ENCODE measurements at places on chromosomes 16 and 17. TPM values are rescaled to one million over a fixed set of nuclear protein-coding genes. Genes with fewer than 3 reads are reported as not detected.

PRR15L gene
- not detected for total RNA-seq

DNA sequence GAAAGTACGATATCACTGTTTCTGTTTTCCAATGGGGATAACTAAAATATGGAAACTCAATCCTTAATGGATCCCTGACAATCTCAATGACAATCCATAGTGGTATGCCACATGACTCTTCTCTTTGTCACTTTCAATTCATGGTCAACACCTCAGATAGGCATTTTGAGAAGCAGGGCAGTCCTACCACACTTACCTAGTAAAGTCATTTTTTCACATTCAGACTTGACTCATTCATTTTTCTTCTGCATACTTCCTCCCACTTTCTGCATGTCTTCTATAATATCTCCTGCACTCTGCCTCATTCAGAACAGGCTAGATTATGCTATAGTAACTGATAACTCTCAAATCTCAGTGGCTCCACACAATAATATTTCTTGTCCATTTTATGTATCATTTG lies 117.5 kb downstream of the FTO start:
- no peak for DNase-seq

PHOSPHO1 gene
- total RNA-seq, result 7.5 TPM

HIGD1B gene
- 6.6 TPM for total RNA-seq

DNA sequence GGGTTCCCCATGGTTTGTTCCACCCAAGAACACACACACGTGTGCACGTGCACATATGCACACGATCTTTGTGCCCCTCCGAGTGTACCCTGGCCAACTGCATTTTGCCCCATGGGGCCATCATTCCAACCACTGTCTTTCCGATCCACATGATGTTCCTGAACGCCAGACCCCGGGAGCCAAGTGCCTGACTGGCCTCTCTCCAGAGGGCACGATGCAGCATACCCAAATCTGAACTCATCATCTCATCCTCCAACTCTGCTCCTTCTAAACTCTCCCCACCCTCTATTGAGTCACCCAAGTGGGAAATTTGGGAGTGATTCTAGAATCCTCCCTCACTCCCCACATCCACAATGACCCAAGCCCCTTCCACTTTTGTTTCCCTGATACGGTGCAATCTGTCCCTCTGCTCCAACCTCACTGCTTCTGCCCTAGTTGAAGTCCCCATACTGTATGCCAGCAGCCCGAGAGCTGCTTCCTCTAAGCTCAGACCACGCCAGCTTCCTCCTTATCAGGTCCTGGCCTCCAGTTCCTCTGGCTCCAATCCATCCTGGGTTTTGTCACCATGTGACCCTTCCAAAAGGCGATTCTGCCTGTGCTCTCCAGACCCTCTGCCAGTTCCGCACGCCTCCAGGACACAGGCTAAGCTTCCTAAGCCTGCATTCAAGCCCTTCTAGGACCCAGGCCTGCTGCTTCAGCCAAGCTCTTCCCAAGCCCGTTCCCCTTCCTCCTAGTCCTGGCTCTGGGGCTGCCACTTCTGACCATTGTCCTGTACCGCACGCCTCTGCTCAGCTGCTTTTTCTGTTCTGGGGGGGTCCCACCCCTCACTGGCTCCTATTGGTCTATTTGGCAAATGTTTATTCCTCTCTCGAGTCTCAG lies 10.1 kb upstream of the TMEM208 start:
- DNase-seq, result peak; percentile 42

TP53TG3 gene
- not detected for total RNA-seq

DNA sequence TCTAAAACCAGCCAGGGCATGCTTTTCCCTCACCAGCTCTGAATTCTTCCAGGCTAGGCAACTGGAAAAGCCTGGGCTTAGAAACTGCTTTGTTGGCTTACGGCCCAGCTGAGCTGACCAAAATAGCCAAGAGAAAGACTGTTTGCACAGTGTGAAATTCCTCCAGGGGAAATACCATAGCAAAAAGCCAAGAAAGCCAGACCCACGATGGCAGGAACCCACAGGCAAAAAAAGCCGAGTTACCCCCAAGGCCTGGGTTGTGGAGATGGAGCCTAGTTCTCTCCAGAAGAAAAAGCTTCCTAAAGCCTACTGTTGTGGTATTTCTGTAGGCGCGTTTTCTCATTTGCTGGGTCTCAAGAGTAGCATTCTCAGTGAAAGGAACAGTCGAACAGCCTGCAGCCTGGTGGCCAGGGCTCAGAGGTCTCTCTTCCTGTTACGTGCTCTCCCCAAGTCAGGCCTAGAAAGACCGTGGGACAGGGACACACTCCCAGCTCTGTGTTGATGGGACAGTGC lies 9.2 kb downstream of the SP2 start:
- peak; percentile 94 for DNase-seq

DNA sequence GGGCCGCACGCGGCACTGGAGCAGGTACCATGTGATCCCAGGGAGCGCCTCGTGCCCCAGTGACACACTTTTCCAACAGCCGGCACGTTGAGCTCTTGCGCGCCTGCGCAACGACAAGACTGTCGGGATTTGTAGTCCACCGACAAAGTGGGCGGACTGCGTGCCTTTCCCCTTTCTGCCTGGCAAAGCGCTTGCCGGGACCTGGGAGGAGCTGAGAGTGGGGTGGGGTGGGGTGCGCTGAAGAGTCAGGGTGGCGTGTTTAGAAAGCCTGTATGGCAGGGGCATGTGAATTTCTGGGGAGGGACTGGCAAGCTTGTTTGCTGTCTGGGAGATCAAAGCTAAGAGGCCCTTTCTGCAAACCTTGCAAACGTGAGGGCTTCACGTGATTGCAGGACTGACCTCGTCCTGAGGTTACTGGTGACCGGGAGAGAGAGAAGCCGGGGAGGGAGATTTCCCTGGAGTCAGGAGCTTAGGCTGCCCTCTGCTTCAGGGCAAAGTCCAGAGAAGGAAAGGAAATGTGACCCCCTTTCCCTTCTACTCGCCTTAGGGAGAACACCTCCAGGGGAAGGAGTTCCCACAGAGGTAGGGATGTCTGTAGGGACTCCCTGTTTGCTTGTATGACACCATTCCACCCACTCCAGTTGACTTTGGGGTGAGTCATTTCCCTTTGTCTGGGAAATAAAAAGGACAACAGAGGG lies 429 bp upstream of the NR1D1 start:
- DNase-seq, result peak; percentile 97

BICDL2 gene
- not detected for total RNA-seq

TAC4 gene
- 0.75 TPM for total RNA-seq

C16orf92 gene
- total RNA-seq, result not detected

- no peak for DNase-seq
These were observed 13.7 kb downstream of the GLP2R start for GRCh38 chr17:9839433-9839832.

RCVRN gene
- total RNA-seq, result 0.31 TPM

OR3A2 gene
- total RNA-seq, result 0.04 TPM

DNA sequence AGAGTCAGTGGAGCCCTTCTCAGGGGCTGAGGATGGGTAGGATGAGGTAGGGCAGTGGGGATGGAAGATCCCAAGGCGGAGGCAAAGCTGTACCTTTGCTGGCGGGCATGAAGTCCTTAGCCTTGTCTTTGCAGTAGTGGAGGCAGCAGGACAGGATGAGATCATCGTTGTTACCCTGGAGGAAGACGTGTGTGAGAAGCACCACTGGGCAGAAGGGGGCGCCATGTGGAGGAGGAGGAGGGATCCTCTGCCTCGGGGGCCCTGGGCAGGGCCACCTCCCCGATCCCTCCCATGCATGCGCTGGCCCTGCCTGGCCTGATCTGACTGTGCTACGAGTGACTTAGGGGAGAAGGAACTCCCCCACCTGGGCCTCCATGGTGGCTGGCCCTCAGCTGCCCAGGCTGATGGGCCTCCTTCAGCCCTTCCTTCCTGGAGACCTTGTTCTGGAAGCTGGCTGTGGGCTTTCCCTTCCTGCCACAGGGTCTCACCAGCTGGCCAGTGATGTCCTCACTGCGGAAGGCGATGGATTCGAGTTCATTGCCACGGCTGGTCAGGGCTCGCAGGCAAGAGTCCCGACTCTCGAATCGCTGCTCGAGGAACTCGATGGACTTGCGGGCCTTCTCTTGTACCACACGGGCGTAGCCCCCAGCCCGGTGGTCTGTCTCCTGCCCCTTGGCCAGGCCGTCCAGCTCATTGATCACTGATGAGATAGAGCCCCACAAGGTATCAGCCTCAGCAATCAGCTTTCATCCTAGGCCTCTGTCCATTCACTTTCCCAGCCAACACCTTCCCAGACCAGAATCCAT lies 10.3 kb downstream of the HIC1 start:
- DNase-seq, result peak; percentile 78

DNA sequence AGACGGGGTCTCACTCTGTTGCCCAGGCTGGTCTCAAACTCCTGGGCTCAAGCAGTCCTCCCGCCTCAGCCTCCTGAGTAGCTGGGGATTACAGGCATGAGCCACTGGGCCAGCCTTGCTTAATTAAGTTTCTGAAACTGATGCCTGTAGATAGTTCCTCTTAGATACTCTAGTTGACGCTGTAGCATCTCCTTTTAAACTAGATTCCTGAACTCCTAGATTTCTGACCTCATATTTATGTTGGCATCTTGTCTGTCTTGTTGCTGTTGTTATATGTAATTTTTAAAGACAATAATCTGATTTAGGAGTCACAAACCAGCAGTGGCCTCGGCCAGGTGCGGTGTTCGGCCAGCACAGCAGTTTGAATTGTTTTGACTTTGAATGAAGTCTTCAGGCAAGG lies 37.5 kb downstream of the DHRS7B start:
- no peak for DNase-seq

DNA sequence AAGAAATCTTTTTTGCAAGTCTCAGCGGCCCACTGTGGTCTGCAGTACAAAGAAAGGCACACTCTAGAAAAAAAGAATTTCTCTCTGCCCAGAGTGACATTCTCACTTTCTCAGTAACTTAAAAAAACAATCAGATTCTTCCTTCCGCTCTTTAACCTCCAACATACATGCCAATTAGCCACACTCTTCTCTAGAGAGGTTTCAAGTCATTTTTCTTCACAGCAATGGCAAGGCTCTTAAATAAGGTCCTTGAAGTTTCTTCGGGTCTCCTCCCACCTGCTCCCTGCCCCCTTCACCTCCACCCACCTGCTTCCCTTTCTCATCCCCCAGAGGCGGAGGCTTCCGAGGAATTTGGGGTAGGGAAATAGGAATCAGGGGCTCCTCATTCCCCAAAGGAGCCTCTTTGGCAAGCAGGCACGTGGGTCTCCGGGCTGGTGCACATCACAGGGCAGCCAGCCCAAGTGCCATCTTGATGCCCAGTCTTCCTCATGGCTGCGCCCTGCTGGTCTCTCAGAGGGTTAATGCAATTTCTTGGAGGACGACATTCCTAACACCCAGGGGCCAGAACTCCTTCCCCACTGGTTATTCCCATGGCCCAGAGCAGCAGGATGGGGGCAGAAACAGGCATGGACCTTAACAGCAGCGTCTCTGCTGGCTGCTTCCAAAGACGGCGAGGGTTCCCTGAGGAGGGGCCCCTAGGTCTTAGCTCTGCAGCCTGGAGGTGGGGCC lies 855 bp upstream of the MEOX1 start:
- no peak for DNase-seq

GRCh38 chr17:3659541-3660111 lies 8.8 kb downstream of the TAX1BP3 start:
- DNase-seq, result peak; percentile 65

- no peak for DNase-seq
These were observed 488 bp downstream of the C17orf113 start for GRCh38 chr17:42049834-42050392.

KRT12 gene
- not detected for total RNA-seq

DNA sequence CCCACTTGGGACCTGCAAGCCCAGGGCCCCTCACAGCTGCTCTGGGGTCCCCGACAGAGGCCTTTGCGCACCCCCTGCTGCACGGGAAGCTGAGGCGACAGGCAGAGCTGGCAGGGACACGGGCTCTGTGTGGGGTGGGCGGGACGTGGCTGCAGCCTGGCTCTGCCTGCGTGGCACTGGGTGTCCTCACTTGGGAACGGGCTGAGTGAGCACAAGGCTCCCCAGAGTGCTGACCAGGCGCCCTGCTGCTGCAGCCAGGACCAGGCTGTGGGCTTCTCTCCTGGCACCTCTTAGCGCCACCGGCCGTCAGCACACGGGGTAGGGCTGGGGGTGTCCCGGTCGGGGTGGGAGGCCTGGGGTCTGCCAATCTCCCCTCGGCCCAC lies 6.6 kb downstream of the C1QTNF8 start:
- DNase-seq, result no peak

HBA2 gene
- 926 TPM for total RNA-seq

ABCC3 gene
- total RNA-seq, result 0.27 TPM
